ENCODE measurements at places on chromosomes 1 and 21.

DNA sequence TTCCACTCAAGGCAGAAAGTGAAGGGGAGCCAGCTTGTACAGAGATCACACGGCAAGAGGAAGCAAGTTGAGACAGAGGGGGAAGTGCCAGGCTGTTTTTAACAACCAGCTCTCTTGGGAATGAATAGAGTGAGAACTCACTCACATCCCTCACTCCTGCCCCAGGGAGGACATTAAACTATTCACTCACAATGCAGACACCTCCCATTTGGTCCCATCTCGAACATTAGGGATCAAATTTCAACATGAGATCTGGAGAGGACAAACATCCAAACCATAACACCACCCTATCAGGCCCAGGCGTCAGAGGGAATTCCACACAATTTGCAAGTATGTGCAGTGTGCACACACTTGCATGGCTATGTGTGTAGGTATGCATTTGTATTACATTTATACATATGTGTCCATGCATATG, 62.7 kb downstream of the DMAP1 start:
- DNase-seq: no peak

DNA sequence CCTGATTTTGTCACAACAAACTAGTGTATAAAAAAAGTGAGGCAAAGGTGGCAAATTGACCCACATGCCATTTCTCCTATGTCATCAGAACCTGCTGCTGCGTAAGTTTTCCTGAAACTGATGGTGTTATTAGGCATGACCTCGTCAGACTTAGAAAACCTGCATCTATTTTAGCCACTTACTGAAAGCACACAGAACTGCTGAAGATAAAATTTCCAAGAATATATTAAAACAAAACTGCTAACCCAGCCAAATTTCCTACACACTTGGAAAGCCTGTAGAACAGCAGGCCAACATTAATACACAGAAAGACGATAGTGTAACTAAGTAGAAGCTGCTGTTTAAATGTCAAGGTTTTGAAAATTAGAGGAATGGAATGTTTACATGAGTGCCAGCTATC, 674.5 kb upstream of the CXADR start:
- no peak for DNase-seq

DNA sequence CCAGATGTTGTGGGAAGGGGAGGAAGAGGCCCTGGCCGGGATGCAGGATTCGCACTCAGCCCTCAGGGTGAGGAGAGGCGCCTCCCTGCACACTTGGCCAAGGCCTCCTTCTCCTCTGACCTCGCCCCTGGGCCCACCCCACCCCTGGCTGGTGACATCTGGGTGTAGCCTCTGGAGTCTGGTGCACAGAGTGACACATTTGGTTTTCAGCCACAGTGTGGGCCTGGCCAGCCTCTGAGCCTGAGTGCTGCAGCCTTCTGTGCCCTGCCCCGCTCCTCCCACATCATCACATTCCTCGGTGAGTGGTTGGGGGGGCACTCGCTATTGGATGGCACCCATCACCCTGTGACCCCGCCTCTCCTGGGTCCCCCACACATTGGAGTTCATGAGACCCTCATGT, 45.8 kb downstream of the PRDM16 start:
- no peak for DNase-seq

DNA sequence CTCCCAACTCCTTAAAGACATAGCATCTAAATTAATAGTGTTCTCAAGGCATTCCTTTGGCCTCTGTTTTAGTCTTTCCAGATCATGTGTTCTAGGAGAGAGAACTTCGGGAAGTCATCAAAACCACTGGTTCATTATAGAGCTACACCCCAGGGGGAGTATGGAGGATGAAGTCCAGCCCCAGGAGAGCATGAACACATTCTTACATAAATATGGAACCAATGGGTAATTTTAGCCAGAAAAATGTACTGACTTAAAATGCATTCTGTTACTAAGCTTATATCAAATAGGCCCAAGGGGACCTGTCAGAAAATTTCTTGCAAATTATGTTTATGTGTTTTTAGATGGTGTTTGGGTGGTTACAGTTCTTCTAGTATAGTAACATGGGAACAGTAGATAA, 165.2 kb downstream of the NTMT2 start:
- DNase-seq: no peak

GRCh38 chr1:201213926-201214325, 23.3 kb downstream of the IGFN1 start:
- DNase-seq: no peak

GRCh38 chr1:150804671-150805070, 3.4 kb downstream of the CTSK start:
- no peak for DNase-seq

DNA sequence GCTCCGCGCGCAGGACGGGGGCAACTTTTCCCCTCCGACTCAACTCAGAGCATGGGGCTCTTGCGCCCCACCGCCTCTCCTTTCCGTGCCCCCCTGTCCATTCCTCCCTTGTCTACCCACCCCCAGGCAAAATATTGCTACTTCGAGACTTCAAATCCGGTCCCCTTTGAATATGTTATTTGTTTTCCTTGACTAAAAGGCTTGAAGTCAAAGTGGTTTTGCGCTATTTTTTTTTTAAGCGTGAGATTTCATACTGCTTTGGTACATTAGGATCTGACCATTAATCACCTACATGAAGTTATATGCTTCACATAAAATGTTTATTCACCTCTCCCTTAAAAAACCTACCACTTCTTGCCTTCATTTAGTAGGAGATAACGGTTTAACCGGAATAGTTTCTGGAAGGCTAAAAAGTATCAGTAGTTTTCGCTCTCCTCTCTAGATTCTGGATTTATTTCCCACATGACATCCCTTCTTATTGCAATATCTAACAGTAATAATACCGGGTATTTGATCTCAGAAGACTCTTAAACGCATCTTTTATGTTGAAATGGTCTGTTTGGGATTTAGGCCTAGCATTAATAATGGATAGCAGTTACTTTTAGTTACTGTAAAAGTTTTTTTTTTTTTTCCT, 1.6 kb downstream of the NFIA start:
- no peak for DNase-seq

- DNase-seq: no peak
Observed at GRCh38 chr1:3283849-3284248, 170.6 kb upstream of the ARHGEF16 start.

DNA sequence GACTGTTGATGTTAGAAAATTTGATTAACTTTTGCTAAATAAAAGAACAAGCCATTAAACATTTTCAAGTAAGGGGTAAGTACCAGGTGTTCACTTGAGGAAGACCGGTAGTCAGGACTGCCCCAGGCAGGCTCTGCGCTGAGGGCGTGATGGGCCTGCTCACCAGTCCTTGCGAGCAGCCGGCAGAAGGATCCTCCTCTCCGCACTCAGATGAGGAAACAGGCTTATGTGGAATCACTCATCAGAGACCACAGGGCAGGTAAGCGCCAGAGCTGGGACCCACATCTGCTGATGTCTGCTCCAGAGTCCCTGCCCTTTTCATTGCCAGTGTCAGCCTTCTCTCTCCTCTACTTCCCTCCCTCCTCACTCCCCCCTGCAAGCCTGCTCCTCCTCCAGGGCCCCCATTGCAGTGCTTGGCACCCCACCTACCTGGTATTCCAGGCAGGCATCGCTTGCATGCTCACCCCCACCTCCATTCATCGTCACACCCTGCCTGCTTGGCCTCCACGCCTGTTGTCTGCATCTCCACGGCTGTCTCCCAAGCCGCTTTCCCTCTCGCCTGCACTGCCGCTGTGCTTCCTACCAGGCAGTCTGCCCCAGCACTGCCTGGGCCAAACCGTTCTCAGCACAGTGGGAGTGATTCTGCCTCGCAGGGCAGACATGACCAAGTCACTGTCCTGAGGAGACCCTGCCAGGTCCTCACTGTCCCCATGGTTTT, 24.7 kb upstream of the KDM4A start:
- no peak for DNase-seq

- DNase-seq: no peak
Observed at GRCh38 chr21:42677339-42678321, 24.2 kb downstream of the PDE9A start.

DNA sequence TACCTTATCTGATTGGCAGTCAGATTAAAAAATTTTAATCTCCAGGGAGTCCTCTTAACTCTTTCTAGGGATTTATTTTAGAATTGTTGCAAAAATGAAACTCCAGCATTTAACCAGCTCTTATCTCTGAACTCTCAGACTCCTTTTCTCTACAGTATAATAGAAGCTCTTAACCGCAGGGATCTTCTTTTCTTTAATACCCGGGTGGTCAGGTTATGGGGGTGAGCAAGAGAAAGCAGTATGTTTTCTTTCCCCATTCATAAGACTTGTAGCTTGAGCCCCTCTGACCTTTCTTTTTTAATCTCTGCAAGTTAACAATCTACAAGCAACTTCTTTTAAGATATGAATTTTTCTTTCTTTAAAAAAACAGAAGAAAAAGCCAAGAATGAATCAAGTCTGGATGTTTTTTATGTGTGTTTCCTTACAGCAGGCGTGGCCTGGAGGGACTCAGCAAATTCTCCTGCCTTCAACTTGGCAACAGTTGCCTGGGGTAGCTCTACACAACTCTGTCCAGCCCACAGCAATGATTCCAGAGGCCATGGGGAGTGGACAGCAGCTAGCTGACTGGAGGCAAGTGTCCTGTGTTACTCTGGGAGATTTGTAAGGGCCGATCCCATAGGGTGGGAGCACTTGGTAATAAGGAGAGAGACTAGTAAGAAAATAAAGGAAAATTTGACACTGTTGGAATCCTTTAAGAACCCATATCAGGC, 13.4 kb upstream of the OLFML3 start:
- no peak for DNase-seq

- DNase-seq: no peak
Observed at GRCh38 chr21:28489162-28489561, 503.5 kb downstream of the LTN1 start.

GRCh38 chr21:26067836-26068594, 102.6 kb downstream of the APP start:
- no peak for DNase-seq

DNA sequence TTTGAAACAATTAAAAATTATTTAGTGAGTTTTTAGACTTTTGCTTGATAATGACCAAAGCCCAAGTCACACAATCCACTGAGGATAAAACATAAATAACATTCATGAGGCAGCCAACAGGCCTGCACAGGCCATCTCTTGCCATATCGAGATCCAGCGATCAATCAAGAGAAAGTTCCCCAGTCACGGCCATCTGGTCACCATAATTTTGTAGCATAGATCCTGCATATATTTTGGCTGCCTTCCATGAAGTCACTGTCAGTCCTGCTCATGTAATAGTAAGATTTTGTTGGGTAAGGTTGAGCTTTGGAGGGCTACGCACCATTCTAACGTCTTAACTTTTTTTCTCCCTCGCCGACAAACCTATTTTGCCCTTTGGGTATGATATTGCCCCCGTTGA, 17.5 kb downstream of the KPNA6 start:
- no peak for DNase-seq

GRCh38 chr1:23751050-23751814, 8.0 kb downstream of the ELOA start:
- no peak for DNase-seq

Measured in esophagus squamous epithelium (tissue), 5 donors.